Activated CD4-positive, CD25-positive, alpha-beta regulatory T cell treated with anti-CD3 and anti-CD28 coated beads, Interleukin-2, amount 50 U/mL, for 24 hours (primary cell): ENCODE measurements at places on chromosomes 6 and 20.

GRCh38 chr20:19015351-19016139 is 196.9 kb upstream of the SLC24A3 start:
- ATAC-seq, result no peak

GRCh38 chr6:142543606-142544005 is 241.8 kb downstream of the ADGRG6 start:
- ATAC-seq, result no peak

DNA sequence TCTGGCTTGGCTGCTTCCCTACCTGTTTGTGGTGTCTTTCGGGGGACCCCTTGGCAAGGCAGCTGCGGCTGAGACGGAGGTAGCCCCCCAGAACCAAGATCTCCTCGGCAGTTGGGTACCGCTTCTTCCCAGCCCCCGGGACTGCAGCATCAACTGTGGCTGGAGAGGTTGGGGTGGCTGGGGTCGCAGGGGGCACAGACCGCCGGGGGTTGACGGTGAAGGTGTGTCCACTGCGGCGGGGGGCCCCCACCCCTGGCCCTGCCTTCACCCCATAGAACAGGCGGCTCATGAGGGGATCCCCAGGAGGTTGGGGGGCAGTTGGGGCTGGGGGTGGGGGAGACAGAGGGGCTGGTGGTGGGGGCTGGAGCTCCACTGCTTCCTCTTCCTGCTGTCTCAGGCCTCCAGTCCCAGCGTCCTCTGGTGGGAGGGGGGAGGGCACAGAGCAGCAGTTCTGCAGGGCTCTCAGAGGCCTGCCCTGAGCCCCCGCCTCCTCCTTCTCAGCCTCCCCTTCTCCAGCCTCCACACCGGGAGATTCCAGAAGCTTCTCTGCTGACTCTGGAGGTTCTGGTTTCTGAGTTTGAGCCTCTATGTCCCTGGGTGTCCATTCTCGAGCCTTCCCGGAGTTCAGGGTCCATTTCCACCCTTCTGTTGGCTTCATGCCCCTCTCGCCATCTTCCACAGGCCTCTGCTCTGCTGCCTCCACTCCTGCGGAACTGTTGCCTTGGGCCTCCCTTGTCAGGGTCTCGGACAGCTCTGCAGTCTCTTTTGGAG is 1.9 kb downstream of the PPP1R18 start:
- no peak for ATAC-seq

DNA sequence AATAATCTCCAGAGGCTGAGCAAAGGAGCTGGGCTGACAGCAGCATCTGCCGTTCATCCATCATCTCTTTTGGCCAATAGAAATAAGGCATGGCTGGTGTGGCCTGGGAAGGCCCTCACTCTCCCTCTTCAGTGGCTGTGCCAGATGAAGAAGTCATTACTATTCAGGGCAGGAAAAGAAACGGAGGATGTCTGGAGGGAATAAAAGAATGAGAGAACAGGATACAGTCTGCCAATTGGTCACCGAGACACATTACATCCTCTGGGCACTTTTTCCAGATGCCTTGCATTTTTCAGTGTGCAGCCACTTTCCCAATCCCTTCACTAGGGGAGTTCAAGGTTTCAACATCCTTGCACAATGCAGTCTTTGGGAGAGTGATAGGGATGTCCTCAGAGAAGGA is 32.2 kb upstream of the VGLL2 start:
- ATAC-seq, result no peak

DNA sequence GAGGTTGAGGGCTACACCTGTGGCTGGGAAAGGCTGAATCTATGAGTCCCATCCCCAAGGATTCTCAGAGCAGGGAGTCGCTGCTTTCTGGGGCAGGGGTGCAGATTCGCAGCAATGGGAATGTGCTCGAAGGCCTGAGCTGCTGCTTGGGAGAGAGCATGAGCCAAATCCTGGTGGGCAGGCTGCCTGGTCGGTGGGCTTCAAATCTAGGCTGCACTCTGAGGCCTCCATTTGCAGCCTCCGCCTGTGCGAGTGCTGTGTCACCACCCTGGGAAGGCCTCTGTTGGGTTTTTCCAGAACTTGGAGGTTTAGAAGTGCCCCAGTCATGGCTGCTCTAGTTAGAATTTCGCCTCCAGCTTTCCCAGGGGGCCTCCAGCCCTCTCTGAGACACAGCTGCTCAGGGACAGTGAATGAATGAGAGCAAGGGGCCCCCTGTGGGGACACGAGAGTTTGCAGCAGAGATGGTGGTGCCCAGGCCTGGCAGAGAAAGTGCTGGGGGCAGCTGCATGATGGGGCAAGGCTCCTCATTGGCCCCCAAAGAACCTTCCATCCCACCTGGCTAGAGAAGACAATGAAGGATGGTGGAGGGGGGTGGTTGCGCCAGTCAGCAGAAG is 31.1 kb upstream of the RNF24 start:
- ATAC-seq, result no peak

DNA sequence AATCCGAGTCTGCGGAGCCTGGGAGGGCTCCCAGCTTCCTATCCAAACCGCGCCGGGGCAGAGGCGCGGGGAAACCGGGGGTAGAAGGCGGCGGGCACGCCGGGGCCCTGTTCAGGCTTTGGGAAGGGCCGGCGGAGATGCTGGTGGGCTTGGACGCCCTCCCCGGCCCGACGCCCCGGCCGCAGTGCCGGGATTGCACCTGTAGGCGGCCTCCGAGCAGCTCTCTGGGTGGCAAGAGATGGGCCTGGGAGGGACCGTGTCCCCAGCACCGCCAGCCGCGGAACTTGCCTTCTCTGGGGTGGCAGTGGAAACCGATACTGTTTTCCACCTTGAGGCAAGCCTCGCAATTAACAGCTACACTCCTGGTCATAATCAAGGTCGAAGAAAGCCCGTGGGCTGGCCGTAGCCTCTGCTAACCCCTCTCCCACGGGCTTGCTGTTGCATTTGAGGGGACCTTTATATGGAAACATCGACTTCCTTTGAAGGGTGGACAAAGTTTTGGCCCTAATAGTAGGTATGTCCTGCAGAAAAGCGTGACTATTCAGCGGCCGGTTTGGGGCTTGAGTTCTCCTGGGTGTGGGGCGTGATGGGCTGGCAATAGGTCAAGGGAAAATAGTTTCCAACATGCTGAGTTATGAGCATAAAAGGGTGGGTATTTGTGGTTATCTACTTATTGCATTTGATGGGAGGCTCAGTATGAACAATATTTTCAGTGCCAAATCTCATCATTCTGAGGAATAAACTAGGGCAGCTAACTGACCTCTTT is 1.1 kb upstream of the JAG1 start:
- ATAC-seq, result no peak

DNA sequence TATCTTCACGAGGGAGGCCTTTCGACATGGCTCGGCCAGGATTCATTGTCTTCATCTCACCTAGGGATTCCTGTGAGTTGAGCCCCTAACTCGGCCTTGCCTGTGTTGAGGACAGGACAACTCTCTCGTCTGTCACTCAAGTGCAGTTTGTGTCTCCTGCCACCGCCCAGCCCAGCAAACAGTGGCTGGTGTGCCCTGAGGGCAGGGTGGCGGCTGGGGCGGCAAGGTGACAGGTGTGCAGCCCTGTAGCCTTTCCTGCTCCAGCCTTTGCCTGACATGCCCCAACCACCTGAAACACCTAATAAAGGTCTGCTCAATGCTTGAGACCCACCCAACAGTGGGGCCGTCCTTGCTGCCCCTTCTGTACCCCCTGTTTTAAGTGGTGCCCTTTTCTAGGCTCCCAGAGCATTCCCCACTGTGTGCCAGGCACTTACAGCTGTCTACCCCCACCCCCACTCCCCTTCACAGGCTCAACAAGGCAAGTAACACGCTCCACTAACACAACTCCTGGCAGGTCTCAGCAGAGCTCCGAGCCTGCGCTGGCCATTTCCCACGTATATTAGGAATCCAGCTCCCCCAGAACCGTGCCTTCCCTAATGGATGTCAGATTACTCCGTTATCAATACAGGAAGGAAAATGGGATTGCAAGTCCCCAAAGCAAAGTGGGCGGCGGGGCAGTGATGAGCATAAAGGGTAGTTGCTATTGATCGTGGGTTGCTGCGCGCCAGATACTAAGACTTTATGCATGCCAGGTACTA is 17.7 kb downstream of the GFRA4 start:
- ATAC-seq, result no peak

- ATAC-seq, result no peak
Observed at GRCh38 chr6:41608443-41609151, 29.7 kb upstream of the MDFI start.

GRCh38 chr6:3825331-3825831 is 23.8 kb upstream of the FAM50B start:
- no peak for ATAC-seq

DNA sequence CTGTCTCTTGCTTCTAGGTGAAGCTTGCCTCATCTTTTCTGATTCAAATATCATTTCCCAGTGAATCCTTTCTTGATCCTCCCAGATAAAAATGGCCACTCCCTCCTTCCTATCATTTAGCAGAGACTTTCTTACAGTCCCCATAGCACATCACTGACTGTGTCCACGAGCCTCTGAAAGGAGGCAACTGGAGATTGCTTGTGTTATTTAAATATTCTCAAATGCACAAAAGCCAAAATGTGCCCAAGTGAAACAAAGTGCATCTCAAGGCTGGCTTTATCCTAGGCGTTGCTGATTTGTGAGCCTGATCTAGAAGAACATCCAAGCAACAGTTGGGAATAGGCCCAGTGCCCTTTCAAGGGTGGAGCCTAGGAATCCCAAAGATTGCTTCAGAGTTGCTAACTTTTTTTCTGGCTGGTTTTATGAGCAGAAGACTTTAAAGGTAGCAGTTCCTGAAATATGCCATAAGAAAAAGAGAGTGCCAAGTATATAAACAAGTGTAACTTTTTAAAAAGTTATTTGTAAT is 393.6 kb downstream of the CD83 start:
- no peak for ATAC-seq
